ENCODE measurements at places on chromosomes 12 and 14. TPM values are rescaled to one million over a fixed set of nuclear protein-coding genes. Genes with fewer than 3 reads are reported as not detected.

GRCh38 chr12:120265473-120266179 is at the start of gene PXN:
Gene PXN (minus strand): TSS chr12:120265730. CDS start chr12:120265629, 101 bp downstream.
- DNase-seq, result peak; percentile 91

DNA sequence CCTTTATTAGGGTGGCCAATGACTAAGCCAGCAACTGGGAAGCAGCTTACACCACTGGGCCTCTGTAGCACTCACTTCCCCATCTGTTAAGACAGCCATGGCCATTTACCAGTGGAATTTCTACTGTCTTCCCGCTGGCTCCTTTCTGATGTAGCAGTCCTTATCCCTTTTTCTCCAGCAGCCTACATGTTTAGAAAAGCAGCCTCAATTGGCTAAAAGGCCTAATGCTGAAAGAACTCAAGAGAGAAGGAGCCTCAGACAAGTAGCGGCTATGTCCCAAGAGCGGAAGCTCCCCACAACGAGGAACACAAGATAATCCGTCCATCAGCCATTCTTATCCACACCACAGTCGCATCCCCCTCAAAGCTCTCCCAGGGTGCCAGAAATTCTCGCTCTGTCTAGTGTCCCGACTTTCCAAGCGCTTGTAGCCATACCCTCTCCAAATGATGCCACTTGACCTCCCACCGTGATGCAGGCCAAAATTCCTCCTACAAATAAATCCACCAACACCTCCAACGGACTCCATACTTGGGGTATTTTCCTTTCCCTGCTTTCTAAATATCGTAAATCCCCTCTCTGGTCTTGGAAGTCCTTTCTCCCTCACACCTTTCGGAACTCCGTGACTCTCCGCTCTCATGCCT is 624 bp downstream of the M6PR start:
- peak; percentile 42 for DNase-seq

GRCh38 chr14:104879983-104880565 is 15.0 kb downstream of the CEP170B start:
- no peak for DNase-seq

DNA sequence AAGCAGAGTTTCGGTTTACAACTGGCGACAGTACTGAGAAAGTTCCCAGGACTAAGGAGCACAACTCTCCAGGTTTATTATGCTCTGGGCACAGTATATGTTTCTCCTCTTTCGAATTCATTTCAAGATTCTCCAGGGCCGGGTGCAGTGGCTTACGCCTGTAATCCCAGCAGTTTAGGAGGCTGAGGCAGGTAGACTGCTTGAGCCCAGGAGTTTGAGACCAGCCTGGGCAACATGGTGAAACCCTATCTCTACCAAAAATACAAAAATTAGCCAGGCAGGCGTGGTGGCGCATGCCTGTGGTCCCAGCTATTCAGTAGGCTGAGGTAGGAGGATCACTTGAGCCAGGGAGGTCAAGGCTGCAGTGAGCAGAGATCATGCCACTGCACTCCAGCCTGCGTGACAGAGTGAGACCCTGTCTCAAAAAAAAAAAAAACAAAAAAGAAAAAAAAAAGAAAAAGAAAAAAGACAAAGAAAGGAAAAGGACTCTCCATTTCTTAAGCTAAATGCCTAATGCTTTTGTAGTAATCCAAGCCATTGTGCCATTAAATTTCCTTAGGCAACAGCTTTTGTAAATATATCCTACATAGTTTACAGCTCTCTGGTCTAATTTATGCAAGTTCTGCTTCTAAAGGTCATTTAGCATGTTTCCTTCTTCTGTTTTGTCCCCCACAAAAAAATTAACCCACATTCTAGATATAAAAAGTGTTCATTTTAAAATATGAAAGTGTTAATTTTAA is 34.8 kb downstream of the ATL1 start:
- no peak for DNase-seq

GRCh38 chr12:130775953-130776856 is 60.1 kb upstream of the RIMBP2 start:
- DNase-seq, result peak; percentile 74

GRCh38 chr12:79402606-79403005 is 288.2 kb downstream of the PAWR start:
- no peak for DNase-seq

- DNase-seq, result no peak
These were observed 10.7 kb upstream of the C12orf76 start for GRCh38 chr12:110058875-110059615.

DNA sequence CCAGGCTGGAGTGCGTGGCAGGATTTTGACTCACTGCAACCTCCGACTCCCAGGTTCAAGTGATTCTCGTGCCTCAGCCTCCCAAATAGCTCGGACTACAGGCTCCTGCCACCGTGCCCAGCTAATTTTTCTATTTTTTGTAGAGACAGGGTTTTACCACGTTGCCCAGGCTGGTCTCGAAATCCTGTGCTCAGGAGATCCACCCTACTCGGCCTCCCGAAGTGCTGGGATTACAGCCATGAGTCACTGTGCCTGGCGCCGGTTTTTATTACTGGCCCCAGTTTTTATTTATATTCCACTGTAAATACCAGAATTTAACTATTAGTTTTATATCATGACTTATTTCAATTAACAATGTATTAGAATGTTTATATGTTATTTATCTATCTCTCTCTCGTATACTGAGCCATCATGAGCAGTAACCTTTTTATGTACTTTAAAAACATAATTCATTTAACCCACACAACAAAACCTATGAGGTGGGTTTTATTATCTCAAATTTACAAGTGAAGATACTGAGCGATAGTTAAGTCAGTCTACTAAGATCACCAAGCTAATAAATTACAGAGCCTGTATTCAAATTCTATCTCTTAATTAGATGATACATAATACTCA is 47.8 kb downstream of the HECTD1 start:
- no peak for DNase-seq

- DNase-seq, result no peak
These were observed 49.8 kb downstream of the SLC6A12 start for GRCh38 chr12:164207-164606.

GRCh38 chr14:67889455-67889854 is 69.9 kb downstream of the RAD51B start:
- peak; percentile 92 for DNase-seq

- no peak for DNase-seq
These were observed 10.8 kb downstream of the STYX start for GRCh38 chr14:52740751-52741150.

- DNase-seq, result peak; percentile 93
These were observed 80.8 kb downstream of the ZNF664 start for GRCh38 chr12:124053851-124054250.

DNA sequence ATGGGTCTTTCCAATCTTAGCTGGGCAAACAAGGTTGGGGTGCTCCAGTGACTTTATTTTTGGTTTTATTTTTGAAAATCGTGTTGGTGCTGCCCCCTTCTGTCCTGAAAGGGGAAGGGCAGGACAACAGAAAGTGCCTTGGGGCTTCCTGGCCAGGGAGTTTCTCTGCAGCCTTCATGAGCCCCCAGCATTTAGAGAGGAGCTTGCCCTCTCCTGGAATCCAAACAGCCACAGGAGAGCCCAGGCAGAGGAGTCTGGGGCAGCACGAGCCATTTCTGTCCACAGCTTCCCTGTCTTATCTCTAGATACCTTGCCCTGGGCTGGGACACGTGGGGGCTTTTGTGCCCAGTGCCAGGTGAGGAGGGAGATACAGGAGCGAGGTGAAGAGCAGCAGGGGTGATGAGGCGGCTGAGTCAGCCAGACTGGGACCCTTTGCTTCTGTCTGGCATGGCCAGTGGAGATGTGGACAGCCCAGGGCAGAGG is 4.4 kb upstream of the C1RL start:
- DNase-seq, result peak; percentile 61

- DNase-seq, result no peak
These were observed 36.8 kb downstream of the ATF7 start for GRCh38 chr12:53589423-53589822.

DNA sequence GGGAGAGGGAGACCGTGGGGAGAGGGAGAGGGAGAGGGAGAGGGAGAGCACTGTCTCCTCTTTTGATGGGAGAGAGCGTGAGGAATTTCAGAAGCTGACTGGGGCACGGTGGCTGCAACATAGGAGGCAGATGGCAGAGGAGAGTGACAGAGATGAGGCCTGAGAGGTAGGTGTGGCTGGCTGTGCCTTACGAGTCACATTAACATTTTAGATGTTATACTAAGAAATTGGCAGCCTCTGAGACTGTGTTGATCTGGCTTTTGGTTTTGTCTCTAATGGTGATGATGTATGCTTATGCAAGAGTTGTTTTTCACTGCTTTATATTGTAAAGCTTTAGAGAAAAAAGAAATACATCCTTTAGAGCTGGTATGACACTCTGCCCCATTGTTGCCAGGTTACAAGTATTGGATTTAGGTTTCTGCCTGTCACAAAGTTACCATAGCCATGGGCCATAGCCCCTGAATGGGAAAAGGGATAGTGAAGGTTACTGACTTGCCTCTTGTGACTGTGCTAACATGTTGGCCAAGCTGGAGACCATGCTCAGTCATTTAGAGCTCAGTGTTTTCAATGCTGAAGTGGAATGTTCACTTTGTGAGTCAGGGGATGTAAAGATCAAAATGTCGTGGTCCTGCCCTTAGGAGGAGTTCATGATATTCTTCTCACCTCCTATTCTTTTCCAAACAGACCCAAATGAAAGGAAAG is 186.2 kb downstream of the SYNE2 start:
- no peak for DNase-seq

- DNase-seq, result no peak
These were observed 104.0 kb downstream of the WIF1 start for GRCh38 chr12:65016881-65017650.

DNA sequence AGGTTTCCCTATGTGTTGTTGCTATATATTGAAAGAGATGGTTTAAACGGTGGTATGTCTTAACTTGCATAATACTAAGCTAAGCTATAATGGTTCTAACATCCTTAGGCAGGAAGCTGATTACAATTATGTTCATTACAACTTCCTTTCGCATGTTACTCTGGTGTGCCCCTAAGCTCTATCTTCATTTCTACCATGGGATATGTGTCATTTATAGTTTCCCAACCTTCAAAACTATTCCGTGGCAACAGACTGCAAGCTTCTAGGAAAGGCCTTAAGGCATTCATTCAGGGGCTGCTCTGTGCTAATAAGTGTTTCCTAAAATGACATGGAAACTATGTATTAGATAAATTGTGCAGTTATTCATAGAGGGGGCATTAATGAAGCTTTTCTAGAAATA is 294.6 kb downstream of the GXYLT1 start:
- DNase-seq, result peak; percentile 12

DNA sequence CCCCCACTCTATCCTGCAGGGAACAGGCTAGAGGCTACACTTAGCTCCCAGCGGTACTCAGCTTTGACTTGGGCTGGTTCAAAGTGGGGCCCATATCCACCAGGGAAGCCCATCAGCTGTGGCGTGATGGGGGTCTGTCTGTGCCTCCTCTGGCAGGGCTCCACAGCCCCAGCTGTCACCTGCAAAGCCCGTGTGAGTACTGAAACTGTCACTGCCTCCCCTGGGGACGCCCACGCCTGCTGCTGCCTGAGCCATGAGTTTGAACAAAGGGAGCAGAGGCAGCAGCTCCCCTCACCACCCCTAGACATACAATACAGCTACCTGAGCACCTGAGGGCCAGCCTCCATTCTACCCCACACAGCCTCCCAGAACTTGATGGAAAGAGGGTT is 5.0 kb downstream of the REM2 start:
- no peak for DNase-seq

- DNase-seq, result no peak
These were observed 64.1 kb upstream of the AP4S1 start for GRCh38 chr14:30961330-30961729.

GRCh38 chr14:96592591-96593386 is 90.6 kb downstream of the PAPOLA start:
- no peak for DNase-seq

GRCh38 chr12:112875608-112876007 is 31.2 kb upstream of the OAS1 start:
- no peak for DNase-seq

DNA sequence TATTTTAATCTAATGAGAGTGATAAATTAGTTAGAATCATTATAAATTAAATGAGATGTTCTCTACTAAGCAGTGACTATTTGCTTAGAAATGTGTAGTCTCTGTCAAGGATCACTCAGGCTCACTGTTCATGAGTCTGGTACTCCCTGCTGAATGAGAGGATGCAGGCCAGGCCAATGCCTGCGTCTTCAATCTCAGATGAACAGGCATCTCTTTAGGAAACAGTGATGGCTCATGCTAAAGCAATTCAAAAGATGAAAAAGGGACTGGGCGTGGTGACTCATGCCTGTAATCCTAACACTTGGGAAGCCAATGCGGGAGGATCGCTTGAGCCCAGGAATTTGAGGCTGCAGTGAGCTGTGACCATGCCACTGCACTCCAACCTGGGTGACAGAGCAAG is 106.8 kb downstream of the ZFC3H1 start:
- no peak for DNase-seq

GRCh38 chr12:46553911-46554310 is 181.3 kb upstream of the SLC38A2 start:
- peak; percentile 63 for DNase-seq

- no peak for DNase-seq
These were observed 37.3 kb downstream of the PPP1R12A start for GRCh38 chr12:79897617-79898016.

GRCh38 chr12:54330442-54330841 is 5.5 kb downstream of the COPZ1 start:
- DNase-seq, result no peak

DNA sequence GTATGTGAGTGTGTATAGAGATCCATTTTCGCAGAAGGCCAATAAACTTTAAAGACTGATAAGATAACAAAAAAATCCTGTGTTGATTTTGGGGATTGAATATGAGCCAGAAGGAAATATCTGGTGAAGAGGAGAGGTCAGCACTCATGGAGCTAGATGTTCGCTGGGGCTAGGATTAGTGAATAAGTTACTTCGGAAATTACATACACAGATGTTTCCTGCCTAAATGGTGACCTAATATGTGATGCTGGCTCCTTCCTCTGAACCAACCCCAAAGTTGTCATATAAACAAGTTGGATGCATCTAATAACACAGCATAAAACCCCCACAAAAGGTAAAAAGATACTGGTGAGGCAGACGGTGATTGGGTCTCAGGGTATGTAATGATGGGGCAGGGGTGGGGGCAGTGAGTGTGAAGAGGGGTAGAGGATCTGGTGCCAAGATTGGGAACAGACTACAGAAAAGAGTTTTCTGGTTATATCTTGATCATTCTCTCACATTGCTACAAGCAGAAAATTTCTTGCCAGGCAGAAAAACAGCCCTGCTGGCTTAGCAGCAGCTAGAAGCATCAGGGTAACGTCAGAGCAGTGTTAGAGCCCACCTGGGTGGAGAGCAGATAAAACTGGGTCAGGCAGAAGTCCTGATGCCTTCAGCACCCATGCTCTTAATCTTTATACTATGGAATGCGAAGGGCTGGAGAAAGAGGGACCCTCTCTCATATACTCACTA is 140.4 kb upstream of the GZMB start:
- DNase-seq, result peak; percentile 77

GRCh38 chr12:117149431-117149830 is 40.8 kb downstream of the FBXO21 start:
- no peak for DNase-seq

GRCh38 chr14:28468191-28469151 is 298.1 kb upstream of the FOXG1 start:
- peak; percentile 55 for DNase-seq

The CCDC196 gene
- polyA plus RNA-seq, result not detected

The RFX4 gene
- 0.04 TPM for polyA plus RNA-seq

The HHIPL1 gene
- 2.2 TPM for polyA plus RNA-seq

The TPH2 gene
- not detected for polyA plus RNA-seq

The ERC1 gene
- 29.0 TPM for polyA plus RNA-seq

The TAS2R50 gene
- 0.16 TPM for polyA plus RNA-seq

The SENP1 gene
- 13.4 TPM for polyA plus RNA-seq

The CCDC198 gene
- polyA plus RNA-seq, result not detected

The NOXRED1 gene
- polyA plus RNA-seq, result 0.24 TPM

The RNU4-1 gene
- not detected for polyA plus RNA-seq

The A2M gene
- polyA plus RNA-seq, result 310 TPM

The NFYB gene
- 39.7 TPM for polyA plus RNA-seq

The L2HGDH gene
- polyA plus RNA-seq, result 5.4 TPM

The REP15 gene
- polyA plus RNA-seq, result 1.1 TPM

The C12orf43 gene
- polyA plus RNA-seq, result 11.6 TPM
